ENCODE measurements at places on chromosomes 12 and 14. TPM values are rescaled to one million over a fixed set of nuclear protein-coding genes. Genes with fewer than 3 reads are reported as not detected.

GRCh38 chr14:93965287-93965821 is 11.0 kb downstream of the ASB2 start:
- H3K27ac ChIP-seq, result no peak overlapping the region
- H3K4me3 ChIP-seq, result no peak overlapping the region
- no peaks in the 10 kb centered on the region for H3K4me1 ChIP-seq
- no peaks in the 10 kb centered on the region for H3K36me3 ChIP-seq

GRCh38 chr12:64675795-64676194 is 65.5 kb downstream of the RASSF3 start:
- H3K4me1 ChIP-seq, result peaks cover 82% of the 10 kb centered on the region
- no peaks in the 10 kb centered on the region for H3K36me3 ChIP-seq
- no peak overlapping the region for H3K4me3 ChIP-seq

- H3K4me3 ChIP-seq, result no peak overlapping the region
- no peak overlapping the region for H3K27ac ChIP-seq
- peak; percentile 8 for DNase-seq
- H3K27me3 ChIP-seq, result no peaks in the 10 kb centered on the region
- no peaks in the 10 kb centered on the region for H3K4me1 ChIP-seq
- H3K36me3 ChIP-seq, result no peaks in the 10 kb centered on the region
These were observed 191.5 kb upstream of the NOS1 start for GRCh38 chr12:117552971-117553370.

The NPFF gene
- not detected for total RNA-seq

The KCNH3 gene
- 0.18 TPM for total RNA-seq

The PSMB5 gene
- 214 TPM for total RNA-seq

The LRP1-AS gene
- total RNA-seq, result not detected

The GZMH gene
- total RNA-seq, result not detected

The RNU4-1 gene
- total RNA-seq, result 7,155 TPM
